ENCODE measurements at places on chromosomes 5 and 9.

DNA sequence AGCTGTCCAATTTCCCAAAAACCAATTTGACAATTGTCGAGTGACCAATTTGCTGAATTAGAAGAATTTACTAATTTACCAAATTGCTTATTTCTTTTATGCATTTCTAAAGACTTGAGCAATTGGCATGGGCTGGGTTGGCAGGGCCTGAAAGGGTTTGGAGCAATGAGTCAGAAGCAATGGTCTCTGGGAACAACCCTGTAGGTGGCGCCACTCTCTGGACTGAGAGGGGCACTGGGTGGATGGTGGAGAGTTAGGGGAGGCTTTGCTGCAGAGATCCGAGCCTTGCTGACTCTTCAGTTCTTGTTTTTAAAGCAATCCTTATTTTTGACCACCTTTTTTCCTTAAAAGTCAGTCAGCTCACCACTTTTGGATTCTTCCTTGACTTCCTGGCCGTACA lies 71.5 kb upstream of the RPS23 start:
- peak; percentile 8 for DNase-seq

DNA sequence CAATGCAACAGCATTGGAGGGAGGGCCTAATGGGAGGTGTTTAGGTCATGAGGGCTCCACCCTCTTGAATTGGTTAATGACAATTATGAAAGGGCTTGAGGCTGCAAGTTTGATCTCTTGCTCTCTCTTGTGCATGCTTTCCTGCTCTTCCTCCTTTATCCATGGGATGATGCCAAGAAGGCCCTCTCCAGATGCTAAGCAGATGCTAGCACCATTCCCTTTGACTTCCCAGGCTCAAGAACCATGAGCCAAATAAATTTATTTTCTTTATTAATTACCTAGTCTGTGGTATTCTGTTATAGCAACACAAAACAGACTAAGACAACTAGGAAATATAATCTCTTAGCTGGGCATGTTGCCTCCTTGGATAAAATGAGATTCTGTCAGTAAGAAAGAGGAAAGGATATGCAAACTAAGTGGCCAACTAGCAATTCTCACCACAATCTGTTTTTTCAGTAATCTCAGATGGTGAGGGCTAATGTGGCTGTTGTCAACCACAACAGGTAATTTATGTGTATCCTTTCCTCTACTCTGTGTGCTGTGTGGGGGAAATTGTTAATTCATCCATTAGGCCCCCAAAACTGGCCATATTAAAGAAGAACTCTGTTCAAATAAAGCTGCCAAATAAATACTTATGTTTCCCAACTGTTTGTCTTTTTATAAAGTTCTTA lies 269.1 kb upstream of the CD180 start:
- no peak for DNase-seq

GRCh38 chr9:94847486-94847885 lies 121.0 kb downstream of the AOPEP start:
- DNase-seq: no peak

DNA sequence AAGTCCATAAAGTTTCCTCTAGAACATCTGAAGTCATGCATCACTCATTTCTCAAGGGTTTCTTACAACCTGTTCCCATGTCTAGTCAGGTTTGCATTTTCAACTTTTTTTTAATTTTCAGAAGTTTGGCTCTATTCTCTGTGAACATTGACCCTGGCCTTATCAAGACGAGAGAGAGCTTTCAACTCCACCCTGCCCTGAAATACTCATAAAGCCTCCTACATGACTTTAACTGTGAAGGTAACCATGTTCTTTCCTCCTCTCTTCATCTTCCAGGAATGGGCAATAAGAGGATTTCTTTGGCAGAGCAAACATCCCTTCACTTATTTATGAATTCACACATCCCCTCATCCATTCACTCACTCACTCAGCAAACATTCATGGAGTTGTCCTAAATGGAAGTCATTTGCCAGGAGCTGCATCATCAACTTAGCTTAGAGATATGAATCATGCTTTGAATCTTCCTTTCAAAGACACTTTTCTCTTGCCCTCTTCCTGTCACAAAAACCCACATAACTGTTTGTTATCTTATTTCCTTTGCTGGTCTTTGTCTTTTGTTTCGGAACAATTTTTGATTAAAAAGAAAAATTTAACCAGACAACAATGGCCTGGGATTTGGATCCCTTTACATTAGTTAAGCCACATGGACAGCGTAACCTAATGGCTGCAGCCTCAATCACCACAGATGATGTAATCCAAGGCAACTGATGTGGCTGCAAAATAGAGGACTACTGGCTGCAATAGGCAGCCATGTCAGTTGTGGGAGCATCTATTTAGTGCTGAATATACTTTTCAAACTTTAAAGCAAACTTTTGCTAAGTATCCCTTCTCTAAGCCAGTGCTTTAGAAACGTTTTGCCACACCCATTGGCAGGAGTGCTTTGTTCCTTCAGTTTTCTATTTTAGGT lies 43.0 kb upstream of the GNAQ start:
- DNase-seq: no peak

- no peak for DNase-seq
Observed at GRCh38 chr9:19409401-19410194, 789 bp downstream of the ACER2 start.

GRCh38 chr9:38339087-38339486 lies 53.4 kb upstream of the ALDH1B1 start:
- DNase-seq: no peak

- DNase-seq: no peak
Observed at GRCh38 chr9:137460363-137461315, 1.5 kb upstream of the NSMF start.

DNA sequence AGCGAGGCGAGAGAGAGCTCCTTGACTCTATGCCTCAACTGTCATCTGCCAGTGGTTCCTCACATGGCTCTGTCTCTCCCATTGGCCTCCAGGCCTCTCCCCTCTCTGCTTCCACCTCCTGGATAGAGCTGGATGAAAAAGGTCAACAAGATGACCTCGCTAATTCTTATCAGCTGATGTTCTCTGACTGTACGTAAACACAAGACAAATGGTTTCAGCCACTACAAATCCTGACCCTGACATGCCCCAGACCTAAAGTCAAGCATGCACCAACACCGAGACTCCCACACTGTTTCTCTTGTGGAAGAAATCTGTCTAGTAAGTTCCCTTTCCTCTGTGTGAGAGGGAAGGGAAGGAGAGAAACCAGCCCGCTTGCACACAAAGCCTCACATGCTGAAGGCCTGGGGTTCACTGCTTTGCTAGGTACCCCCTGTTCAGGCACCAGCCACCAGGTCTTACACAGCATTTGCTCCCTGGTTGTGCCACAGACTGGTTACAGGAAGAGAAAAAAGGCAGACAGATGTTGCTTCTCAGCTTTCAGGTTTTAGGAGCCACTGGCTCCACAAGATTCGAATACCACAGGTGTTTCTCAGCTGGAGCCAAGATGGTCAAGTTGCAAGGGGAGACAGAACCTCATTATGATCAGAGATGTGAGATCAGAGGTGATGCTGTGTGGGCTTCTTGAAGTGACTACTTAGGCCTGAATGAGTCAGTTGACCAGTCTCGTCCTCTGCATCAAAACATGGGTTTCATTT lies 592.5 kb downstream of the CCDC171 start:
- no peak for DNase-seq

- DNase-seq: no peak
Observed at GRCh38 chr9:17185481-17186029, 50.7 kb downstream of the CNTLN start.

DNA sequence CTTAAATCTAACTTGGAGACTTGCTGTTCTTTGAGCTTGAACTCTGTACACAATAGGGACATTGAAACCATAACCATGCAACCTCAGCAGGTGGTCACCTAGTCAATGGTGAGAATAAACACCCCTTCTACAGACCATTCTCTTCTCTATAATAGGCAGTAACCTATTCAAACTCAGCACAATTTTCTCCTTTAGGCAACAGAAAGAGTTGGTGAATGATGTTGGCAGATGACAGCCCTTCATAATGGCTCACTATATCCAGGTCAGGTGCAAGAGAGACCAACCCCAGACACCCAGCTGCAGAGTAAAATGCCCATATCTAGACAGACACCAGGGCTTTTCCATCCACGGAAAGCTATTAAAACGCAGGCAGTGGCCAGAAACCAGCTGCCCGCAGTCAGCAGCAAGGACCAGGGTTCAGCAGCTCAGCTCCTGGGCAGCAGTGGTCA lies 106.7 kb downstream of the SERINC5 start:
- DNase-seq: no peak

DNA sequence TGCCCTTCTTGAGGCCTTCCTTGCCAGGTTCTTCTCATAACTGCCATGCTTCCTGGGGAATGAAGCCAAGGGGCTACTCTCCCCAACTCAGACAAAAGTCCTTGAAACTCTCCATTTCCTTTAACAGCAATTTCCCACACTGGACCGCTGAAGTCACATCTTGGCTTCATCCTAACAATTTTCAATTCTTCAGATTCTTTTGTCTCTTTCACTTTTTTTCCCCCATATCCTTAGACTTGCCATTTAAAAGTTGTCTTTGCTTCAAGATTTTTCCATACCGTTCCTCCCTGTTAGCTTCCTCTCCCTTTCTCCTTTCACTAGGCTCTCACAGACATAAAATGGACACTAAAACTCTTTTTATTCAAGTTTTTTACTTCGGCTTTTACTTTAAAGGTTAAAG lies 93.1 kb upstream of the ITGA1 start:
- no peak for DNase-seq

DNA sequence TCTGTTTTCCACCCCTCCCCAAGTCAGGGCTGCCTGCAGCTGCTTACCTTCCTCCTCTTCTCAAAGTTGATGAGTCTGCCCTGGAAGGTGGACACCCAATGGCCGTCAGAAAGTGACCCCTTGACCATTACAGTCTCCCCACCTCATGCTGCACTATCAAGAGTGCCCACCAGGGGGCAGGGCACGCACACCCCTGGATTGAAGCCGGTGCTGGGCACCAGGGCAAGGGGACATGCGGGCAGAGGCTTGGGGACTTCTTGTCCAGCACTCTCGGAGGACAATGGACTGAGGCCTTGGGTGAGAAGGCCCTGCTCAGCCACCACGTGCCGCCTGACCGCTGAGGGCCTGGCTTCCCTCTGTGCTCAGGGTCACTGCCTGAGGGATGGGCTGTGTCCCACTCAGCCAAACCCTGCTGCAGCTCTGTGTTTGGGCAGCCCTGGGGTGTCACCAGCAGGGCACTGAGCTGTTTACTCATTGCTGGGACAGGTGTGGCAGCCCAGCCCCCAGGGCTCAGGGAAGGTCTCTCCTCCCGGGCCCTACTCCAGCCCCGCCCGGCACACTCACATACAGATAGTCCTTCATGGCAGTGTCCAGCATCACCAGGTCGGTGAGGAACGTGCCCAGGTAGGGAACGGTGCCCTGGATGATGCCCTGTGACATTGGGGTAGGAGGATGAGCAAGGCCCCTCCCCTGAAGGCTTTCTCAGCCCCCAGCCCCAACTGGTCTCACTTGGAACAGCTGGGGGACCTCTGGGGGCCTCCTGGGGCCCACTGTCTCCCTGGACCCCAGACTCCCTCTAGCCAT lies 17.7 kb downstream of the RALGDS start:
- DNase-seq: peak; percentile 34

DNA sequence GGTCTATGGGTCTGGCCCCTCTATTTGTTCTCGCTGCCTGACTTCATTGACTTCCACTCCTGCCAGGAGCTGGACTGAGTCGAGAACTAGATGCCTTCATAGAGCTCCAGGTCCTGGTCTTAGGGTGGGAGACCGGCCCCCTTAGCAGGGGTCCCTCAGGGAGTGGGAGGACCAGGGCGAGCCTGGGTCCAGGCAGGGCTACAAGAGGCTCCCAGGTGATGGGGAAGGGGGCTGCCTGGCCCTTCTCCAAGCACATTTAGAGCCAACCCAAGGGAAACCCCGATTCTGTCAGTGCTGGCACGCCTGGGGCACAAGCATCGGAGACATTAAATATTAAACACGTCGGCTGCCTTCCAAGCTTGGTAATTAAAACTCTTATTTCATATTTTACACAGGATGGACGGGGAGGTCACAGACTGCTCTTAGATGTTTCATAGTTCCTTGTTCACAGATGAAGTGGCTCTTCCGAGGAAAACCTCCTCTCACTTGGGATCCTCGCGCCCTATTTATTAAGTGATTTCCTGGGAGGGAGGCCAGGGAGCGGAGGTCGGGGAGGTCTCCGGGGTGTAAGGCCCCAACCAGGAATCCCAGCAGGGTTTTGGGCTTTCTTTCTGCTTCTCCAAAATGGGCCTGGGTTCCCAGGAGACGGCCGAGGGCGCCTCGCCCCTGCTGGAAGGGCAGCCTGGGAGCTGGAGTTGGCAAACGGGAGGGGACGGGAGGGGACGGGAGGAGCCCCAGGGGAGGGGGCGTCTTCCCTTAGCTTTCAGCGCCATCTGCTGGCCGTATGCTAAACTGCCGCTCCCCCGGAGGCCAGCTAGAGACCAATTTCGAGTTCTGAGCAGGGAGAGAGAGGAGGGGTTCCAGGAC lies 23.4 kb upstream of the ZBTB43 start:
- DNase-seq: peak; percentile 90

- no peak for DNase-seq
Observed at GRCh38 chr9:35322075-35322885, 160.5 kb downstream of the UNC13B start.

DNA sequence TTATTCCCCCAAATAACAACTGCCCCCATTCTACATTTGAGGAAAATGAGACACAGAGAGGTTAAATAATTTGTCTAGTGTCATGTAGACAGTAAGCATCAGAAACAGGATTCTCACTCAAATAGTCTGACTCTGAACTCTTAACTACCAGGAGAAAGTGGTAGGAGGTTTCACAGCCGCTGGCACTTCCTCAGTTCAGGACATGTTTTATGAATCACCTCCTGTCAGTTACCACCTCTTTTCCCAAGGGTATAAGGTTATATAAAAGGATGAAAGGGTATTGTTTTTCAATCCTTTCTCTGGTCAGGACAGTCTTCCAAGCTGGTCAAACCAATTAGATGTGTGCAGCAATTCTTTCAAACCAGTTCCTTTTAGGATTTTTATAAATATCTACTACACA lies 52.1 kb downstream of the TSSK1B start:
- no peak for DNase-seq

GRCh38 chr5:155556700-155557099 lies 543.1 kb downstream of the KIF4B start:
- DNase-seq: no peak

DNA sequence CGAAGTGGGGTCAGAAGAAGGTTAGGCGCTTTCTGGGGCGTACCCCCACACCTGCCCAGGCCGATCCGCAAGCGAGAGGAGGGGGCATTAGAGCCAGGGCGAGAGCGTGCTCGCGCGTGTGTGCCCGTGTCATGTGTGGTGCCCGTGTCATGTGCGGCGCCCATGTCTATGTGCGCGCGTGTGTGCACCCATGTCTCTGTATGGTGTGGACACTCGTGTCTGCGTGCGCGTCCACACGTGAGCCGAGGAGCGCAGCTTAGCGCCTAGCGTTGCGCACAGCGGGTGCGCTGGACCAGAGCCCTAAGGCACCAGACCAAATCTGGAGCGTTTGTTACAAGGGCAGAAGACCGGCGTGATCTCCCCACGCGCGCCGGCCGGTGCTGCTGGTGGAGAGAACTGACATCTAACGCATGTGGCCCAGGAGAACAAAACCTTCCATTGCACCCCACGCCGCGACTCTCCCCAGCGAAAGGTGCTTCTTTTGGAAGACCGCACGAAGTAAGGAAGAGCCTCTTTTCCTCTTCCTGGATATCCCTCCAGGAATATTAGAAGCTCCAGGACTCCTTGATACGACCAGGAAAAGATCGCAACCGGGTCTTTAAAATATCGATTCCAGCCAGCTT lies 644 bp downstream of the NIM1K start:
- no peak for DNase-seq
